Activated naive CD4-positive, alpha-beta T cell treated with anti-CD3 and anti-CD28 coated beads, Interleukin-2, amount 50 U/mL, for 72 hours (primary cell): ENCODE measurements at places on chromosomes 16 and 17. TPM values are rescaled to one million over a fixed set of nuclear protein-coding genes. Genes with fewer than 3 reads are reported as not detected.

DNA sequence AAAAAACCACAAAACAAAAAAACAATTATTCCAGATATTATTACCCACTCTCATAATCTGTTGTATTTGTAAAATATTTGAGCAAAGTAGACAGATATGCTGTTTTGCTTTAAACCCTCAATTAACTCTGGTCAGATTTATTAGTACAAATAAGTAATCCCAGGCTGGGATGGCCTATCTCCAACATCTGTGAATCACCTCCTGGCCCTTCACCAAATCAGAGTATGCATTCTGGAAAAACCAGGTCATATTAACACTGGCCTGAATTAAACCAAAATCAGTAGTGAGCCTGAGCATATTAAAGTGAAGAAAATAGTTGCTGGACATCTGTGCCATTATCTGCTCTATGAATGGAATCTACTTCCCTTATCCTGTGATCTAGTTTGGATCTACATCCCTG lies 41.0 kb downstream of the STAT3 start:
- no peak for DNase-seq

DNA sequence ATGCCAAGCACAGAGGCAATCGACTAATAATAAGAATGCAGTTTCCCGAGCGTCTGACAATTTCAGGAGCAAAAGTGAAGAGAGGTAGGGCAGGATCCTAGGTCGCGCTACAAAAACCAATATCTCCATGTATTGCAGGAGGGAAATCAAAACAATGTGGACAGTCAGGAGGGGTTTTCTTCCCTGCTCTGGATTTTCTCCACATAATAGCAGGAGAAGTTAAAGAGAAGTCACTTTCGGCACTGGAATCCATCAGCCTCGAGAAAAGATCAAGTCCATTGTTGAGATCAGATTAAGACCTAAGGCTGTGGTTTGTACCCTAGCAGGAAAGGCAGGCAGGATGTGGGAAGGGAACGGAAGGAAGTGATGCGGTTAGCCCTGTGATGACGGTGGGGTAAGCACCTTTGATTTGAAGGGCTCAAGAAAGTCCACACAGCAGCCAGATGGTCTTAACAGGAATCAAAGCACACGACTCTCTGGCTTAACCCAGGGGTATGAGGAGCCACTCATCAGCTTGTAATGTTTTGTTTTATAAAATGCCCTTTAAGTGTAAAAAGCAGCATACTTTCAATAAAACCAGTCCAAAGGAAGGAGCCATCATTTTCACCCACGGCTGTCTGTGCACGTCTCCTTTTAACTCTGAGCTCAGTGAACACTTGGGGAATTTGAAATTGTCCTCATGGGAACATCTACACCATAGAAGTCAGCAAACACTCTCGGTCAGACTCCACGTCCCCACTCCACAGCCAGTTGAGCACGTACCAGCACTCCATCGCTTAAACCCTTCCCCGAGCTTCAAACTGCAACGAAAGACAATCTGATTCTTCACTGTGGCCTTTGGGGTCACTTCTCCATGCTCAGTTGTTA lies 15.8 kb upstream of the AKTIP start:
- peak; percentile 56 for DNase-seq

- peak; percentile 27 for DNase-seq
Measured at GRCh38 chr16:71626018-71626857, at the start of gene MARVELD3. Gene MARVELD3, plus strand, starts transcription at chr16:71626184. Its CDS starts 46 bp downstream, at chr16:71626230.

GRCh38 chr16:89009343-89010209 lies 32.6 kb upstream of the CBFA2T3 start:
- peak; percentile 51 for DNase-seq

GRCh38 chr17:5225668-5226457 lies 8.8 kb downstream of the SCIMP start:
- DNase-seq, result no peak

GRCh38 chr17:48726916-48727286 lies 1.6 kb downstream of the HOXB13 start:
- DNase-seq, result no peak

The SMG1 gene
- 181 TPM for total RNA-seq

DNA sequence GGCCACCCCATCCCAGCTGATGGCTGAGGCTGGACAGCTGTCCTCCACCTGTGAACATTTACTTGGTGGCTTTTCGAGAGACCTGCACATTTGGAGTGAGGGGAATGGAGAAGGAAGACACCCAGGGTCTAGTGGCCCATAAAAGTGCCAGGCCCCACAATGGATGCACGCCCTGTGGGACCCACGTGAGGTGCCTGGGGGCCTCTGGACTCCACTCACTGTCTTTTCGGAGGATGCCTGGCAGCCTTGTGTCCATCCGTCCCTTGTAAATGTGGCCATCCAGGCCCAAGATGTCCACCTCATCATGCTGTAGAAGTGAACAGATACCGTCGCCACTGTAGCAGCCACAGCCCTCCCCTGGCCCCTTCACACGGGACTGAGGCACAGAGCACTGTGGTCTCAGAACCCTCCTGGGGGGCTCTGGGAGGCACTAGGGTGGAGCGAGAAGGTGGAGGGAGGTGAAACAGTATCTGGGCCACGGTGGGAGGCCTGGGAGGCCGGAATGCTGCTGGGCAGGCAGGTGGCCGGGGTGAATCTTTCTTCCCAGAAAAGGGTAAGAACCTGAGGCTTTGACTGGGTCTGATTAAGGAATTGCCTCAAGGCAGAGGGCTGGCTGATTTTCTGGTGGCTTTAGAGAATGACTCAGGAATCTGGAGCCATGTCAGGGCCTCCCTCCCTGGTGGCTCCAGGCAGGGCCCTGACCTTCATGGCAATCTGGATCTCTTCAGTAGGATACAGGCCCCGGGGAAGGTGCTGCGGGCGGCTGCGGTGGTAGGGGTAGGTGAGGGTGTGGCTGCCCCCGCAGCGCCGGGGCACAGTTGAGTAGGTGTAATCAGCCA lies 11.5 kb downstream of the UBALD2 start:
- DNase-seq, result no peak

DNA sequence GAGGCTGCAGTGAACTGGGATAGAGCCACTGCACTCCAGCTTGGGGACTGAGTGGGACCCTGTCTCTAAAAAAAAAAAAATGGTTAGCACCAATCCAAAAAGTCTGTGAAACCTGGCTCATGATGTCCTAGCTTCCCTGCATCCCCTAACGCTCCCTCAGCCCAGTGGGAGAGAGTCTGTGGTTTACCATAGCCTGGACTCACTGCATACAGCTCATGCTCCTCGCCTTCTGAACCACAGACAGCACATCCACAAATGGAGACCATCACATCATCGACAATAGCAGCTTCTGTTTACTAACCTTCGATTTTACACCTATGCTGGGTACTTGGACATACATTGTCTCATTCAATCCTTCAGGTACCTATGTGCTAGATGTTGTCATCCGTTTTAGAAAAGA lies 43.6 kb downstream of the NLRC5 start:
- no peak for DNase-seq

DNA sequence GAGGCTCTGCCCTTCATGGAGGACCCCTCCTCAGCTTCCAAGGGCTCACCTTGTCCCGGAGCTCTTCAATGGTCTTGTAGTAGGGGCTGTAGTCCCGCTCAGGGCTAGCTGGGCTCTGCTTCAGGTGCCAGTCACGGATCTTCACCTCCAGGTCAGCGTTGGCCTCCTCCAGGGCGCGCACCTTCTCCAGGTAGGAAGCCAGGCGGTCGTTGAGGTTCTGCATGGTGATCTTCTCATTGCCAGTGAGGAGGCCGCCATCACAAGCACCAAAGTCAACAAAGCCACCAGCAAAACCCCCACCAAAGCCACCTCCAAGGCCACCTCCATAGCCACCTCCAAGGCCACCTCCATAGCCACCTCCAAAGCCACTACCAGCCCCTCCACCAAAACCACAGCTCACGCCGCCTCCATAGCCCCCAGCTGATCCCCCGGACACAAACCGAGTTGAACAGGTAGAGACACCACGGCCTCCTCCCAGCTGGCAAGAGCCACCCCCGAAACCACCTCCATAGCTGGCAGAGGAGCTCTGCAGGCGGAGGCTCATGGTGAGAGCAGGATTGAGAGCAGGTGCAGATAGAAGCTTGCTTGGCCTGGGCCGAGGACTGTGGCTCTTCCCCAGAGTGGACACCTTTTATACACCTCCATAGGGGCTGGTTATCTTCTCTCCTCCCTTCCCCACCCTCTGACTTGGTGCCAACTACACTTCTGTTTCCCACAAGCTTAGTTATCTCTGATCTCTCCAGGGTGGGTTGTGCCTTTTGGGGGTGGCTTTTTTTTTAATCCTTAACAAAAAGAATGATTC lies at the start of gene KRT13:
Gene KRT13 (minus strand): TSS at position 606 of the 802 bp plus-strand sequence. CDS start 62 bp downstream, at position 544.
- DNase-seq, result no peak

DNA sequence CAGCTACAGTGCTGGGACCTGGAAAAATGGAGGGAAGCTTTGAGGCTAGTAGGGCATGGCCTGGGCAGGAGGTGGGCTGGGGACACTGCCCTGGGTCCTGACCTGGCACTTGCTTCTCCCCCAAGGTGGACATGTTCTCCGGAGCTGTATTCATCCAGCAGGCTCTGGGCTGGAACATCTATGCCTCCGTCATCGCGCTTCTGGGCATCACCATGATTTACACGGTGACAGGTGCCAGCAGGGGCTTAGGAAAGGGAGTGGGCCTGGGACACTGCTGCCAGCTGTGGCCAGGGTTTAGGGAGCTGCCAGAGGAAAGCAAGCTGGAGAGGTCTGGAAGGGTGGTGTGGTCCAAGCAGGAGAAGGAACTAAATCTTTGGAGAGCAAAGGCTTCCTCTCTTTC lies 3.1 kb downstream of the SLC5A2 start:
- DNase-seq, result no peak

The HAS3 gene
- 0.61 TPM for total RNA-seq

DNA sequence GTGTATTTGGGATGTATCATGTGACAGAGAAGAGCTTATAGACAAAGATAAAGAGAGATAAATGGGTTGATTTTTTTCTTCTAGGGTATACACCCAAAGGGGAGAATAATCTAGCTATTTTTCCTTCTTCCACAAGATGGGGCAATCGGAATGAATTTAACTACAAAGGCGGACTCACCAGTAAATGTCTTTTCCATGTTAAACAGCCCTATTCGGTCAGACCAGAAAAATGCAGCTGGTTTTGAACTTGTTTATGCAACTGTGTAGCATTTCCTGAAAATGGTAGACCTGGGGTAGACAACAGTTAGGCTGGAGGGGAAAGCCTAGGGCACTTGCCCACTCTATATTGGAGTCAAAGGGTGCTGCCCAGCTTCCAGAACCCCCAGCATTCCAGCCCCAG lies 477.1 kb downstream of the TOX3 start:
- DNase-seq, result no peak

GRCh38 chr16:50731130-50731988 lies 10.5 kb upstream of the CYLD start:
- DNase-seq, result no peak

- DNase-seq, result no peak
Measured at GRCh38 chr16:80541306-80541694, 507 bp downstream of the DYNLRB2 start.

GRCh38 chr16:88976366-88977017 lies 515 bp downstream of the CBFA2T3 start:
- no peak for DNase-seq

The ABCA3 gene
- 1.6 TPM for total RNA-seq

DNA sequence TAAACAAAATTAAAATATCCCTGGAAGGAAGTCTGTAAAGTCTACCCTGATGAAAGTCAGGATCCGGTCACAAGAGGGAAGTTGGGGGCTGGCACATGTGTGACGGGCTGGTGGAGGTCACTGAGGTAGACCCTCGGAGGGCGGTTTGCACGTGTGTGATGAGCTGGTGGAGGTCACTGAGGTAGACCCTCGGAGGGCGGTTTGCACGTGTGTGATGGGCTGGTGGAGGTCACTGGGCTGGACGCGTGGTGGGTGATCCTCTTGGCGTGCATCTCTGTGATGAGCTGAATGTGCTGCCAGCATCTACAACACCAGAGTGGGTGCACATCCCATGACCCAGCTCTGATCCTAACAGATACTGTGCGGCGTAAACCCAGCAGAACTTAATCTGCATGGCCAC lies 43.7 kb upstream of the METRNL start:
- DNase-seq, result no peak

- no peak for DNase-seq
Measured at GRCh38 chr16:26391833-26392232, 674.9 kb upstream of the C16orf82 start.

DNA sequence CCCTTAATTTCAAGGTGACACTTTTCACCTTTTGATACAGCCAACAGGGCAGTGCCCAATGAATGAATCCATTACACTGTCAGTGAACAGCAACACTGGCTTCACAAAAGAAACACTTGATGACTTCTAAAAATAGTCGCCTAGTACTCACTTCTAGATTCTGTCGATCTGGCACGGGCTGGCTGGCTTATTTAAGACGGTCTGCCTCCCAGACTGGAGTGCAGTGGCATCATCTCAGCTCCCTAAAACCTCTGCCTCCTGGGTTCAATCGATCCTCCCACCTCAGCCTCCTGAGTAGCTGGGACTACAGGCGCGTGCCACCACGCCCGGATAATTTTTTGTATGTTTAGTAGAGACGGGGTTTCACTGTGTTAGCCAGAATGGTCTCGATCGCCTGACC lies 1.9 kb downstream of the NDUFAB1 start:
- no peak for DNase-seq

The JPH3 gene
- 0.37 TPM for total RNA-seq

GRCh38 chr17:43372273-43372911 lies 26.4 kb upstream of the ARL4D start:
- no peak for DNase-seq

GRCh38 chr17:57940653-57941329 lies 14.4 kb downstream of the CUEDC1 start:
- DNase-seq, result no peak

The RNF222 gene
- total RNA-seq, result 0.21 TPM

The SPATA33 gene
- total RNA-seq, result 8.0 TPM

DNA sequence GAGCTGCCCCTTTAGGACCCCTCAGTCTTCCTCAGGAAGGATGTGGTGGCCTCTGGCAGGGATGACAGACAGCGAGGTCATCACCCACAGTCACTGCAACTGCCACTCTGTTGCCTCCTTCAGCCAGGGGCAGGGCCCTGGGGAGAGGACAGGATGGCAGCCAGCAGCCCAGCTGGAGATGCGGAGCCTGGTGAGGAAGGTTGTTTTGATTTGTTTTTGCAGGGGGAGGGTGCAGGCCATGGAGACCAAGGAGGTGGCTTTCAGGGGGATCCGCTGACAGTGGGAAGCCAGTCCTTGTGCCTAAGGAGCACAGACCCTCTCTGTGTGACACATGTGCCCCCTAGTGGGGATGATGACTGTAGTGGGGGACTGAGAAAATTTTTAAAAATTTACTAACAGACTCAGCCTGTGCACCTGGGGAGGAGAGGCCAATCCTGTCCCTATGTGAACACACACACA lies 7.4 kb downstream of the PRCD start:
- DNase-seq, result peak; percentile 64

GRCh38 chr16:55690841-55691240 lies 35.1 kb downstream of the SLC6A2 start:
- DNase-seq, result no peak

The UMOD gene
- total RNA-seq, result not detected

- DNase-seq, result peak; percentile 47
Measured at GRCh38 chr16:31458073-31458843, 1.0 kb upstream of the ARMC5 start.

The MFAP4 gene
- total RNA-seq, result not detected
